ENCODE measurements at places on chromosomes 3 and 15.
A peak's percentile ranks its signal among the peaks of the same experiment; 100 is the strongest.

GRCh38 chr3:8845641-8846040 is 76.2 kb upstream of the OXTR start:
- no peak for DNase-seq

- peak; percentile 24 for DNase-seq
These were observed 1.2 kb downstream of the MEX3B start for GRCh38 chr15:82044373-82045178.

DNA sequence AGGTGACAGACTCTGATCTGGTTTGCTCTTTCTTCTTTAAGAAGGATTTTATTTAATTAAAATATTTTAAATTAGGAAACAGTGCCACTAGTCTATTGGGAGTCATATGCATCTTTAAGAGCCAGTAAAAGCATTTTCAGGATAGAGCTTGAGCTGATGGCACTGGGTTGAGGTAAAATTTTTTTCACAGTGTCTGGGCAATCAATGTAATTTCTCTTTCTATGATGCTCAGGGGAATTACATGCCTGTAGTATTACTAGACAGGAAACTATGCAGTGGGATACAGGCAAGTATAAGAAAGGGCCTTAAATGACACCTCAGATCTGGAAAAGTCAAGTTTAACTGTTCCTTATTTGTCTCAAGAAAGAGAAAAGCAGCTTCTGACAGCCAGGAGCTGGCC is 76.4 kb downstream of the GAP43 start:
- DNase-seq = no peak

DNA sequence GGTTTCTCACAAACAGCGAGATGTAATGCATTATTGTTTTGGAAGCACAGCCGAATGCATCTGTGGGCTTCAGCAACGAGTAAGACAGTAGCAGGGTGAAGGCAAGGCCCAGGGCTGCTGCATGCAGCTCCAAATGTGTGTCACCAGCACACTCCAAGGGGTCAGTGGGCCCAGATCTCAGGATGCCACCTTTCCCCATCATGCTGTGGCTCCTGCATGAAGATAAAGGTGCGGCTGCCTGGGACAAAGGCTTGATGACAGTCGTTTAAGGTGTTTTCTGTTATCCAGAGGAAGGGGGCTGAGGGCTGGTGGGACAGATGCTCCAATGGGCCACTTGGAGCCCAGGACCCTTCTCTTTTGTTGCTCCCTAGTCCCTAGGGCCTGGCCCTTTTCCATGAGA is 13.2 kb downstream of the C3orf22 start:
- DNase-seq = no peak

DNA sequence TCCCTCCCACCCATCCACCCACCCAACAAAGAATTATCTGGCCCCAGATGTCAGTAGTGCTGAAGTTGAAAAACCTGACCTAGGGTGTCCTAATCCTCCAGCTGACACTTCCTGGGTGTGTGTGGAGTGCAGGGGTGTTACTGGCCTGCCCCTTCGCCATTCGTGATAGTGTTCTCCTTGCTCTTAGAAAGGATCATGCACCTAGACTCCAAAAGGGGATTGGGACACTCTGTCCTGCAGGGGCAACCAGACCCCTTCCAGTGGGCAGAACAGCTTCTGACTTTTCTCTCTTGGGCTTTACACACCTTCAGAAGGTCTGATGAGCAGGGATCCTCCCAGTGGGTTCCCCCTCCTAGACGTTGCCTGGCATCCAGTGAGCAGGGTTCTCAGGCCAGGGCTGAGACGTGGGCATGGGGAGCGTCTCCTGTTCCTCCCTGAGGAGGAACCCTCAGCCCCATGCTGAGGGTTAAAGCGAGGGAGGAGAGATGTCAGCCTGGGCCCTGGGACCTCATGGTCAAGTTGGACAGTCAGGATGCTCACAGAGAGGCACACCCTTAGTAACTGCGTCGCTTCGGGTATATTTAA is 75.0 kb downstream of the AAGAB start:
- no peak for DNase-seq

DNA sequence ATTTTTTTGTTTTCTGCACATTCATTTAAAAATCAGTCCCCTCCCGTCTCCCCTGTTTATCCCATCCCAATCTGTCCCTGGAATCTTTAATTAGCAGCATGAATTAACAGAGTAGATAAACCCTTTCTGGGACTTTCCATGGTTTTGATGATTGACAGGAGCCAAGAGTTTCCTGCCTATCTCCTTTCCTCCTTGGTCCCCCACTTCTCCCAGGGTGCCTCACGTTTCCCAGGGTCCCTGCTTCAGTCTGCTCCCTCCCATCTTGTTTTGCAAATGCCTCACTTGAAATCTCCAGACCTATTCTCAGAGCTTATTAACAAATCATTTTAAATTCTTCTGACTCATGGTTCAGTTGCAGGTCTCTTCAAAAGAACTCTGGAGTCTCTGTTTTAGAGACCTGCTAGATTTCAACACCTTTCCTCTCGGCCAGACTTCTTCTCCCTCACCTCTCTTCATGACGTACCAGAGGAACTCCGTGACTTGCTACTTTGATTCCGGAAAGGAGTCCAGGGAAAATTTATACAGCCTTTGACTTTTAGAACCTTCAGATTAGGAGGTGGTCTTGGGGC is 238.5 kb downstream of the ITPR1 start:
- DNase-seq = no peak

- DNase-seq = no peak
These were observed 393.9 kb upstream of the CFAP20DC start for GRCh38 chr3:59443618-59444293.

DNA sequence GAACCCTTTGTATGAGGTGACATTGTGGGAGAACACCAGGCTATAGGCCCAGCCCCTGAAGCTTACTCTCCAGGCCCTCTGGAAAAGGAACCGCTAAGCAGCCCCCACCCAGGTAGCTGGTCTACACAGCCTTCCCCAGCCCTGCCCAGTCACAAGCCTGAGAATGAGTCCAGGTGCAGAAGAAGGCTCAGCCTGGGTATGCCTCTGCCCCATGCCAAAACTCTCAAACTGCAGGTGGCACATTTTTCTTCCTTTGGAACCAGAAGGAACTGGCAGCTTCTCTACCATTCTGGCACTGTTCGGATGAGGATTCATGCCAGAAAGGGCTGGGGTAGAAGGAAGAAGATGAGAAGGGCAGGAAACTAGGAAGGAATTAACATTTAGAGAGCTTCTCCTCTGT is 23.7 kb upstream of the TBC1D21 start:
- DNase-seq = no peak

Data from activated naive CD4-positive, alpha-beta T cell treated with Interleukin-2 at 50 U/mL for 16 hours (primary cell).